ENCODE measurements at places on chromosomes 7 and 10.

DNA sequence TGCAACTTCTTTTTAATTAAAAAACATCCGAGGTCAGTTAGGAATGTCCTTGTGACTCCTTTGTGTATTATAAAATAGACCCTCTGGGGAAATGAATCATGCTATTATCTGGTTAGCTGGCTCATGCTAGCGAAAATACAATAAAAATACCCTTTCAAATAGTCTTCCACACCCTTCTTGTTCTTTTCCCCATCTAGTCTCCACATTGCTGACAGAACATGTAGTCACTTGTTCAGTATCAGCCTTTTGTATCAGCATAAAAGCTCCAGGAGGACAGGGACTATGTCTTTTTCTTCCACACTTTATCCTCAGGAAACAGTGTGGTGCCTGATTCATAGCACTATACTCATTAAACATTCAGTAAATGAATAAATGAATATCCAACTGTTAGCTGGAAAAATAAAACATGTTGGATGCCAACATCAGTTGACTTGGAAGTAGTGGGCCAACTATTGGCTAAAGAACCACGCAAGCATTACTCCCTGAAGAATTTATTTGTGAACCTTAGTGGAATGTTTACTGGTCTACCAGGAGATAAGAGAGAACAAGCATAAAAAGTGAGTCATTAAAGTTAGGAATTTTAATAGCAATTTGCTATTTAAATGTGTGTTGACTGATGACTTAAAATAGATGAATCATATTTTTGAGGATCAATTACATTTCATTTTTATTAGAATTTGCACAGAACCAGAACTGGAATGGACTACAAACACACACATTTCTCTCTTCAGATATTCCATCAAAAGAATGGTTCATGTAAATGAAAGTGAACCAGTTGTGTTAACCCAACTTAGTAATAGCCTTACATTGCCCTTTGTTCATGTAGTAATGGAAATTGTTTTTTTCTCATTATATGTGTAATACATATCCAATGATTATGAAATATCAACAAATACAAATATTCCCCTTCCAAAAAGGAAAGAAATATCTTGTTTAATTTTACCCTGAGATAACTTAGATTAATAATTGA, 129.6 kb downstream of the DKK1 start:
- no peak for DNase-seq

DNA sequence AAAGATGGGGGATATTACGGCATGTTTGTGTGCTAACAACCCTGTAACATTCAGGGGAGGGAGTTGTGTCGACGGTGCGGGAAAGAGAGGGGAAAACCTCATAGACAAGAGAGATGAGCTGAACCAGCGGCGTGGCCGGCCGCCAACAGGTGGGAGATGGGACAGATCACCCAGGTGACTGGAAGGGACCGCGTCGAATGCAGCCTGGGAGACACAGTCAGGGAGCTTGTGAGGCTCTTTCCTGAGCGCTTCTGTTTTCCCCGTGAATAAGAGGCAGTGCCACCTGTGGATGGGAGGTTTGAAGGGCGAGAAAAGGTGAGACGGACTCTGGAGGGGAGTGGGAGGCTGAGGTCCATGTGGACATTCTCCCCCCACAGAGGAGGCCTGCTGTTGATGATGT, 9.9 kb upstream of the PRKAG2 start:
- DNase-seq = no peak

- no peak for DNase-seq
These were observed 618.0 kb upstream of the LRRTM3 start for GRCh38 chr10:66307826-66308225.

- DNase-seq = no peak
These were observed 21.0 kb downstream of the SFMBT2 start for GRCh38 chr10:7389844-7390243.

- DNase-seq = no peak
These were observed 34.6 kb downstream of the AGAP3 start for GRCh38 chr7:151120896-151121295.

- DNase-seq = no peak
These were observed 271.0 kb downstream of the MTERF1 start for GRCh38 chr7:91609525-91609924.

GRCh38 chr10:58544135-58544534, 31.5 kb downstream of the BICC1 start:
- DNase-seq = no peak

DNA sequence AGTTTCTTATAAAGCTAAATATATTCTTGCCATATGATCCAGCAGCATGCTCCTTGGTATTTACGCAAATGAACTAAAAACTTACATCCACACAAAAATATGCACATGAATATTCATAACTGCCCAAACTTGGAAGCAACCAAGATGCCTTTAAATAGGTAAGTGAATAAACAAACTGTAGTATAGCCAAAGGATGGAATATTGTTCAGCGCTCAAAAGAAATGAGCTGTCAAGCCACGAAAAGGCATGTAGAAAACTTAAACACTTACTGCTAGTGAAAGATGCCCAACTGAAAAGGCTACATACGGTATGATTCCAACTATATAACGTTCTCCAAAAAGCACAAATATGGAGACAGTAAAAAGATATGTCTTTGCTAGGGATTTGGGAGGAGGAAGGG, 12.7 kb downstream of the THSD7A start:
- DNase-seq = no peak
